ENCODE measurements at places on chromosomes 16 and 17. TPM values are rescaled to one million over a fixed set of nuclear protein-coding genes. Genes with fewer than 3 reads are reported as not detected.
A peak's percentile ranks its signal among the peaks of the same experiment; 100 is the strongest.

The TBC1D3B gene
- total RNA-seq: 1.8 TPM

GRCh38 chr17:17757391-17757791 lies 76.1 kb downstream of the RAI1 start:
- H3K4me1 ChIP-seq: peaks cover 7% of the 10 kb centered on the region
- H3K4me3 ChIP-seq: no peak overlapping the region
- H3K27me3 ChIP-seq: no peaks in the 10 kb centered on the region
- no peak overlapping the region for H3K27ac ChIP-seq
- no peaks in the 10 kb centered on the region for H3K36me3 ChIP-seq
- no peak for DNase-seq

DNA sequence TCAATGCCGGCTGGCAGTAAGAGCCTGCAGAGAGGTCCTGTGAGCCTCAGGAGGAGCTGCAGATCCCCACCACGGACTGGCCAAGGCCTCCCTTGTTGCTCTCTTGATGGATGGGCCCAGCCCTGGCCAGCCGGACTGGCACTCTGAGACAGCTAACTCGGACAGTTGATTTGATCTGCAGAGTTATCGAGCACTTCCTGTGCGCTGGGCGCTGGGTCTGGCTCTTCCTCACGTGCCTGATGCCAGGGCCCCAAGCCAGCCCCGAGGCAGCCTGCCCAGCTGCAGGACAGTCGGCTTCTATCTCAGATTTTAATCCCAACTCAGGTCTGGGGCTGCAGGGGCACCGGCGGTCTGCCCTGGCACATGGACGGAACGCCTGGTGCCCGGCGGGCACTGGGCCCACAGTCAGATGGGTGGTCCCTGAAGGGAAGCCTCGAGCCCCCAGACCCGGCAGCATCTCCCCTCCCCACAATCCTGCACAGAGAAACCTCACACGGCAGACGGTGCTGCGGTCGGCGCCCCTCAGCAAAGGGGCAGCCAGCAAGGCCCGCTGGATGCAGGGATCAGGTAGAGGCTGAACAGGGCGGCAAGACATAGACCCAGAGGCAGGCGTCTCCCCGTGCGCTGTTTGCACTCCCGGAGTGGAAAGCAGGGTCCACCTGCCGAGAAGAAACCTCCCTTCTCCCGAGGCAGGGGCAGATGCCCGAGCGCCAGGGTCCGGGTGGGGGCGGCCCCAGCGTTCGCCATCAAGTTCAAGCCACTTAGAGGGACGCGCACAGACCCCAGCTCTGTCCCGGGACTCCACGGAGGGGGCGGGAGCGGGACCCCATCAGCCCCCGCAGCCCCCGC lies 34.0 kb downstream of the TIMM22 start:
- peaks cover 23% of the 10 kb centered on the region for H3K4me1 ChIP-seq
- peak overlapping the region; percentile 45 for H3K4me3 ChIP-seq
- H3K36me3 ChIP-seq: no peaks in the 10 kb centered on the region
- no peak overlapping the region for H3K27ac ChIP-seq
- peak; percentile 22 for DNase-seq

GRCh38 chr17:43634591-43635125 lies 27.1 kb downstream of the MEOX1 start:
- peak; percentile 43 for DNase-seq
- no peak overlapping the region for H3K27ac ChIP-seq
- no peaks in the 10 kb centered on the region for H3K4me1 ChIP-seq
- peaks cover 13% of the 10 kb centered on the region for H3K27me3 ChIP-seq
- no peak overlapping the region for H3K4me3 ChIP-seq
- no peaks in the 10 kb centered on the region for H3K36me3 ChIP-seq

All from fibroblast of lung (primary cell).